Activated CD8-positive, alpha-beta memory T cell treated with anti-CD3 and anti-CD28 coated beads, Interleukin-2, amount 10 ng/mL, durations not matched to agents 7 days and 5 days (primary cell): ENCODE measurements at places on chromosomes 2 and 18. TPM values are rescaled to one million over a fixed set of nuclear protein-coding genes. Genes with fewer than 3 reads are reported as not detected.

The GPR45 gene
- not detected for total RNA-seq

GRCh38 chr2:222305516-222306392 is 7.0 kb upstream of the PAX3 start:
- DNase-seq, result no peak

GRCh38 chr2:212361174-212361756 is 177.3 kb downstream of the ERBB4 start:
- no peak for DNase-seq

The FOXI3 gene
- total RNA-seq, result not detected

The ANTXR1 gene
- not detected for total RNA-seq

The DNAJC5G gene
- not detected for total RNA-seq

DNA sequence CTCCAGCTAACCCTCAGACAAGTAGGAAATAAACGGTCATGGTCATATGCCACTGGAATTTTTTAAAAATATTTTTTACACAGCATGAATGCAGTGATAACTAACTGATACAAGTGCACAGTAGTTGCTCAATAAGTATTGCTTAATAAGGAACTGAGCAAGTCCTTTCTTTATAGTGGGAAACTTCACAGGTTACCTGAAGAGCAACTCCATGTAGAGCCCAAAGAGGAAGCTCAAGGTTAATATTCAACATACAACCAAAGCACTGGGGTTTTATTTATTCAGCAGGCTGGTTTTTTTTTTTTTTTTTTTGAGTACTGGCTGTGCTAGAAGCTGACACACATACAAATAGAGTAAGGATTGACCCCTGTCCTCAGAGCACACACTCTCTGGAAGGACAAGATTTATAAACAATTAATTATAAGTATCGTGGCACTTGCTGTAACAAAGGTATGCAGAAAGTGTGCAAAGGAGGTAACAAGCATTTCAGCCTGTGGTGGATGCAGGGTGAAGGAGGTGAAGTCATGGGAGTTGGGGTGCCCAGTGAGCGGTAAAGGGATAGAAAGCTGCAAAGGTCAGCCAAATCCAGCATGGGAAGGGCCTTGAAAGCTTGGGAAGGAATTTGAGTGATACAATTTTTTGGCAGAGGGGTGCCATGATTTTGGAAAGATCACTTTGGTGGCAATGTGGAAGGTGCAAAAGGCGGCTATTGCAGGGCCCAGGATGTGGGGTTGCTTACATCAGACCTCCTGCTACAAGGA is 52.7 kb downstream of the ATOH8 start:
- peak; percentile 31 for DNase-seq

DNA sequence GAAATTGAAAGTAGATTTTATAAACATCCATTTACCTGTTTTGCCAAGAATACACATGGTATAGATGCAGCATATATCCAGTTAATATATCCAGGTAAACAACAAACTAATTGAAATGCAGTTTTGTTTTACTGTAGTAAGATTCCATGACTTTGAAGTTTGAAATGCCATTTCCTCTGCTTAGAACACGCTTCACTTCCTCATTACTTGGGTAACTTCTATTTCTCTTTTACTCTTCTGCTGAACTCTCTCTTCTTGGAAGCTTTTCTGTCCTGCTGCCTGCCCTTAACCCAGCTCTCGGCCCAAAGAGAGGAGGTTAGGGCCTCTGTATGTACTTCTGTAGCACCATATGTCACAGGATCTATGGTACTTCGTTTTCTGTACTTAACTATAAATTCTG is 14.1 kb upstream of the IL1RL2 start:
- no peak for DNase-seq

The PCGF1 gene
- total RNA-seq, result 15.5 TPM

DNA sequence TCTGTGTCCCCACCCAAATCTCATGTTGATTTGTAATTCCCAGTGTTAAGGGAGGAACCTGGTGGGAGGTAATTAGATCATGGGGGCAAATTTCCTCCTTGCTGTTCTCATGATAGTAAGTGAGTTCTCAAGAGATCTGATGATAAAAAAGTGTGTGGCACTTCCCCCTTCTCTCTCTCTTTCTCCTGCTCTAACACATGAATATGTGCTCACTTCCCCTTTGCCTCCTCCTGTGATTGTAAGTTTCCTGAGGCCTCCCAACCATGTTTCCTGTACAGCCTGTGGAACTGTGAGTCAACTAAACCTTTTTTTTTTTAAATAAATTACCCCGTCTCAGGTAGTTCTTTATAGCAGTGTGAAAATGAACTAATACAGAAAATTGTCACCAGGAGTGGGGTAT is 380.0 kb downstream of the MEIS1 start:
- no peak for DNase-seq

The FAM228A gene
- total RNA-seq, result not detected

The TXNDC2 gene
- total RNA-seq, result not detected

DNA sequence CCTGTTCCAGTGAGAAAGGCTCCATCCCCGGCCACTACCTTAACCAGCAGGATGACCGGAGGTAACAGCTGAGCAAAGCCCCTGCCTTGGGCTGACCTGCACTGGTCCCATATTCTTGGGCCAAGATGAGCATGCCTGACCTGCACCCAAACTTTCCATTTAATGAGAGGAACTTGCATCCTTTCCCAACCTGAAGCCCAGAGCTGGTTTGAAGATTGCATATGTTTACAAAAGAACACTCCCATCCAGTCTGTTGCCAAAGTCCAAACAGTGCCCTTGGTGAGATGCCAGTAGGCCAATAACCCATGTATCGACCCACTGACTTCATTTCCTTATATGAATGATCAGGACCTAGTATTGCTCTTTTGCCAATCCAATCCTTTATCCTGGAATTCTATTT is 5.5 kb upstream of the NPAS2 start:
- DNase-seq, result no peak

The CAPN13 gene
- total RNA-seq, result not detected
